ENCODE measurements at places on chromosomes 7 and 10.

DNA sequence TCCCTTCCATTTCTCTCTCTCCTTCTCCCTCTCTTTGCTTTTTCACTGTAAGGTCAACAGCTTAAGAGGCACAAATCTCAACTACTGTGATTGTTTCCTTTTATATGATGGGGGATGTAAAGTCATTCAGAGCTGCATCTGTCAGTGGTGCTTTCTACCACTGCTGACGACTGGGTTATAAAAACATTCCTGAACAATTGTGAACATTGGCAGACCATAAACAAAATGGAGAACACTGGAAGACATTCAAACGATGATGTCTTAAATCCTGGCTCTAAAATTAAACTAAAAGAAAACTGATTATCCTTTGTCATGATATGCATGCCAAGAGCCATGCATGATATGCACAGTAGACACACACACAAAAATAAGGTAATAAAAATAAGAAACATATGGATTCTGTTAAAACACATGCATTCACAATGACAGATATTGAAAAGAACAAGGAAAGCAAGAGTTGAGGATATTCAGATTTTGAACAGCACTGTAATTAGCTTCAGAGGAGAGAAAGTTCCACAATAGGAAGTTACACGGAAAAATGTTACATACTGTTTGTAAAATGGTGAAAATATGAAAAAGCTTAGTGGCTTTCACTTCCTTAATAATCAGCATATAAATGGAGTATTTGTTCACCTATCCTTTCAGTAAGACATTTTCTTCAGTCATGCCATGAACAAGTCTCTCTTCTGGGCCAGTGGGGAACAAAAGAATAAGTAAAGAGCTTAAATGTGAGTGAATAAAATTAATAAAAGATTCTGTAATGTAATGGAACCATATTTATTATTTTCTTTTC, 89.2 kb downstream of the RNLS start:
- no peak for DNase-seq

DNA sequence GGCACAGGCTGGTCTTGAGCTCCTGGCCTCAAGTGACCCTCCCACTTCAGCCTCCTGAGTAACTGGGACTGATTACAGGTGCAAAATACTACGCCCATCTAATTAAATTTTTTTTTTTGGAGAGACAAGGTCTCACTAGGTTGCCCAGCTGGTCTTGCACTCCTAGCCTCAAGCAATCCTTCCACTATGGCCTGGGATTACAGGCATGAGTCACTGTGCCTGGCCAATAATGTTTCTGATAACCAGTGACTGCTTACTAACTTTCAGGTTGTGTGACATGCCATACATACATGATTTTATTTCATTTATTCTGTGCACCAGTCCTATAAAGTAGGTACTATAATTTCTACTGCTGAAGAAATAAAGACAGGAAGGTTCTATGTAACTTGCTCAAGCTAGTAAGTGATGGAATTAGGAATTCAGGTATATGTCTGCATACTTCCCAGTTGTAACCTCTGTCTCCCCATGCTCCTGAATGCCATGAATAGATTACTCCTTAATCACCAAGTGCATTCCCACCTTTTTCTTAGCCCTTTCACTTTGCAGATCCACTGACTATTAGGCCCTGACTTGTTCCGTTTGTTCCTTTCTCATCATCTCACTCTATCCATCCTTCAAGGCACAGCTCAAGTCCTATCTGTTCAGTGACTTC, 28.1 kb downstream of the MCU start:
- DNase-seq = no peak

GRCh38 chr7:122492007-122492406, 187.5 kb upstream of the FEZF1 start:
- DNase-seq = no peak

DNA sequence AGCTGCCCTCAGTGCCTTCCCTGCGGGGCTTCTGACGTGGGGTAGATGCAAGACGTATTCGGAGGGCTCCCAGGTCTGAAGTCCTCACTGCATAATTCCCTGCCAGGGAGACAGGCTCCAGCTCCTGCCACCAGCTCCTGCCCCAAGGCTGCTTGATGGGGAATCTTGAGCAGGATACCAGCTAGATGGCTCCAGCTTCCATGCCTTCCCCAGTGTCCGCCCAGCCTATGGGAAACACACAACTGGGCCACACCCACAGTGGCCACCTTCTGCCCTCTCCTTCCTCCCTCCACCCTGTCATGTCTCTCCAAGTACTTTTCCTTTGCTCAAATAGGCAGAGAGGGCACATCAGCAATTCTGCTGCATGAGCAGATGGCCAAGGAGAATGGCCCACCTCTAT, 95.8 kb downstream of the PARP12 start:
- no peak for DNase-seq

GRCh38 chr10:3886191-3886590, 101.2 kb upstream of the KLF6 start:
- DNase-seq = no peak

DNA sequence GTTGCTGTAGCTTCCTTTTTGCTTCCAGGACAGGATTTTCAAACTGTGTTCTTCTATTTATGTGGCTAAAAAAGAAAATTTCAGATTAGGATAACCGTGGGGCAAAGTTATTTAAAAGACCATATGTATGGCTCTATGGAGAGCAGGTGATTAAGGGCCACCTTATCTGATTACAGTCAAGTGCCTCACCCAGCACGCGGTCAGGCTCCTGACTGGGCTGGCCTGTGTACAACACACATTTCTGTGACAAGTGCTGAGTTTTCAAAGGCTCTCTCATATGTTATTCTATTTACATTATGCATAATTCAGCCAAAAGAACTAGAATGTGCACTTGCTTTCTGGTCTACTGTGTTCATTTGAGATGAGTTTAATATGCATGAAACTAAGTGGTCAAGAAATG, 547.4 kb downstream of the PHTF2 start:
- DNase-seq = no peak

DNA sequence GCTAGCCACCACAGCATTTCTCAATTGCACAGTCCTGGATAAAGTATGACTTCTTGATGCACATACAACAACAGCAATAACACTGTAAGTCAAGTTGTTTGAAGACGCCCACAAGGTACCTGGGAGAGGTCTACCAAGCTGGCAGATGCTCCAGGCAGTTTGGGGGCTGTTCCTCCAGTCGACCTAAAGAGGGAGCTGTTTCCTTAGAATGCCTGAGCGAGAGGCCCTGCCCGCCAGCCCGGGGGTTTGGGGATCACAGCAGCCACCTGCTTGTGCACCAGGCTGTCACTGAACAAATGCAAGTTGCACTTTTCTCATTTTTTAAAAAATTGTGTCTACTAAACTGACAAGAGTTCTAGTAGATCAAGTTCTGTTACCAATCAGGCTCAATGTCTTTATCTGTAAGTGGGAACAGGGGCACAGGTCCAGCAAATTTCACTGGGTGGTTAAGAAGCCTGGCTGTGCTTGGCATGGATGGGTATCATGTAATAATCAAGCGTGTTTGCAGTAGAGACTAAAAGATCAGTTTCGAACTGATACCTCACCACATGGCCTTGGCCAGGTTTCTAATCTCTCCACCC, 193.8 kb upstream of the ADO start:
- peak; percentile 53 for DNase-seq

- no peak for DNase-seq
Observed at GRCh38 chr7:155461631-155462030, 3.7 kb downstream of the EN2 start.

DNA sequence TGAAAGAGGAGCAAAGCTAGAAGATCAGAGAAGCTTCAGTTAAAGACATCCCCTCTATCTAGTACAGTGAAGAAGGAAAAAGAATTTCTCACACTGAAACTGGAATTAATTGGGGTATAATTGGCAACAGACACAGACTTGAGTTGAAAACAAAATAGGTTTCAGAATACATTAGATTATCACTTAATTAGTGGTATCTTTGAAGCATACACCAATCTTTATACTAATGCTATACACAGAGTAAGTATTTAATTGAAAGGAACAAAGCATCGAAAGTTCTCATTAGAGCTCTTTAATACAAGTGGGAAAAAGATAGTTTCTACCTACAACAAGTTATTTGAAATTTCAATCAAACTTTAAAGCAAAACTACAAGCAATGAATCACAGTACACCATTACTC, 128.2 kb downstream of the THSD7A start:
- no peak for DNase-seq

- DNase-seq = no peak
Observed at GRCh38 chr10:15661574-15661973, 58.1 kb downstream of the ITGA8 start.

DNA sequence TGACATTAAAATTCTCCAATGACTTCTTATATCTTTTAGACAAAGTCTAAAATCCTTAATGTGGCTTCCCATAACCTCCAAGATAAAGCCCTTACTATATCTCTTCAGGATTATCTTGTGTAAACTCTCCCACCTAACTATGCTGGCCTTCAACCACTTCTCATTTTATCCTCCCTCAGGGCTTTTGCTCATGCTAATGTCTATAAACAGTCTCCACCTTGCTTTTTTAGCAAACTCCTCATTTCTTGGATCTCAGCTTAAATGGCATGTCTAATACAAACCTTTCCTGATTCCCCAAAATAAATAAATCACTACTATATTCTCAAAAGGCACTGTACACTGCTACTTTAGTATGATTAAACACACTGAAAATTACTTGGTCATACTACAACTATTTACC, 181.2 kb downstream of the LRRN3 start:
- DNase-seq = no peak

- DNase-seq = no peak
Observed at GRCh38 chr7:15606561-15606960, 44.7 kb upstream of the AGMO start.

- no peak for DNase-seq
Observed at GRCh38 chr10:99698504-99699080, 33.3 kb downstream of the COX15 start.

- DNase-seq = no peak
Observed at GRCh38 chr7:55549457-55549856, 22.8 kb downstream of the VOPP1 start.

GRCh38 chr7:35828817-35829216, 28.0 kb downstream of the SEPTIN7 start:
- no peak for DNase-seq

- DNase-seq = no peak
Observed at GRCh38 chr10:131588704-131589220, 277.2 kb upstream of the TCERG1L start.

GRCh38 chr7:80941208-80941758, 22.4 kb upstream of the SEMA3C start:
- DNase-seq = no peak

DNA sequence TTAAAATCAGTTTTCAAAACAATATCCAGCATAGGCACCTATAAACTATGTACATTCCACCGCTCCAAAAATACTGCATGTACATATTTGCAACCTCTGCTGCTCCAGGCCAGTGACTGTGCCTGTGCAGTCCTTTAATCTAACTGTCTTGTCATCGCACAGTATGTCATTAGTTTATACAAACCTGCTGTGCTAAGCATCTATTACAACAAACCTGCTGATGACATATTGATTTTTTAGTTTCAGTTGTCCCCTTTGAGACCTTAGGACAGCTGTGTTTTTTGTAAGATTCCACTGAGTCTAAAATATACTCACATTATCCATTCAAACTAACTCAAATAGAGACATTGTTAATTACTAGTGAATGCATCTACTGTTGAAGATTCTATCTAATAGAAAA, 33.1 kb downstream of the SEMA3C start:
- DNase-seq = no peak

DNA sequence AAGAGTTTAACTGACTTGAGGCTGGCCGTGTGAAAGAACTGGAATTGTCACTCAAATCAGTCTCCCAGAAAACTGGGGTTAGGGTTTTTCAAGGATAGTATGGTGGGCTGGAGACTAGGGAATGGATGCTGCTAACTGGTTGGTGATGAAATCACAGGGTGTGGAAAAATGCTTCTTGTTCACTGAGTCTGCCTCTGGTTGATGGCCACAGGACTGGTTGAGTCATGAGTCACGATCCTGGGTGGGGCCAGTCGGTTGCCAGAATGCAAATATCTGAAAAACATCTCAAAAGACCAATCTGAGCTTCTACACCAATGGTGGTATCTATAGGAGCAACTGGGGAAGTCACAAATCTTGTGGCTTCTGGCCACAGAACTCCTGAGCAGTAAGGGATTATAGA, 16.3 kb upstream of the BAMBI start:
- no peak for DNase-seq

DNA sequence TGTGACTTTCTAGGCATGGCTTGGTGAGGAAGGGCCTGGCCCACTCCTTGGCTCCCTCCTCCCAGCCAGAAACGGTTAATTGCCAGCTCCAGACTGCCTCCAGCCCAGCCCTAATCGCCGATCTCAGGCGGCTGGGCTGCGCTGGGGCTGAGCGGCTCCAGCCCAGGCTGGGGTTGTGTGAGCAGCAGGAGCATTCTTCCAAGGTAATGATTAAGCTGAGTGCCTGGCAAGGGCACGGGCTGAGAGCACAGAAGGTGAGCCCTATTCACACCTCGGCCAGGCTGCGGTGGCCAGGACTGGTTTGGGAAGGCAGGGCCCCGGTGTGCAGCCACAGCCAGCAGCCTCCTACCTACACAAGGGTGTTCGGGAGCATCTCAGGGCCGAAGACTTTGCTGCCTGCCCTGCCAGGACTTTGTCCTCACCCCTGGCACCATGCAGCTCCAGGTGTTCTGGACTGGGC, at the start of gene TMEM72:
TSS of gene TMEM72 (plus strand) at position 257 of the 460 bp plus-strand sequence. CDS start at position 433, 176 bp downstream.
- no peak for DNase-seq

- DNase-seq = no peak
Observed at GRCh38 chr10:104657457-104657856, 16.4 kb downstream of the SORCS3 start.

DNA sequence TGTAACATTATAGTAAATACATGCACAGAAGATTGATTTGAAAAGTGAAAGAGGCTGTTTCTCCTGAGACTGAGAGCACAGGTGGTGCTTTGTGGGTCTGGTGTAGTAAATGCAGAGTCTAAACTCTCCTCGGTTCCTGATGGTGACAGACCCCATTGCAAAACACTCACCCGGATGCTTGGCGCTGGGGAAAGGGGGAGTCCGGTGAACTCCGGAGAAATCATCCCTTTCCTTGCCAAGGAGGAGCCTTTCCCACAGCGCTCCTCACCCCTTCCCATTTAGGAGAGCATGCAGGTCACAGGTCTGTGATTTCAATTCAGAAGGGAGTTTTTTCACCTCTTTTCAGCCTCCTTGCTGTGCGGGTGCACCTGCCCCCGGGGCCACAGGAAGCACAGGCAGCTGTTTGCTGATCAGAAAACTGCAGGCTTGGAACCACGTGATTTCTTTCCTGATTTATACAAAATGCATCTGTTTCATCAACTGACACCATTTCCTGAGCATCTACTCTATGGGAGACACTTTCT, 75.6 kb upstream of the LYZL2 start:
- no peak for DNase-seq

- no peak for DNase-seq
Observed at GRCh38 chr10:124629842-124630241, 114.3 kb downstream of the FAM53B start.

DNA sequence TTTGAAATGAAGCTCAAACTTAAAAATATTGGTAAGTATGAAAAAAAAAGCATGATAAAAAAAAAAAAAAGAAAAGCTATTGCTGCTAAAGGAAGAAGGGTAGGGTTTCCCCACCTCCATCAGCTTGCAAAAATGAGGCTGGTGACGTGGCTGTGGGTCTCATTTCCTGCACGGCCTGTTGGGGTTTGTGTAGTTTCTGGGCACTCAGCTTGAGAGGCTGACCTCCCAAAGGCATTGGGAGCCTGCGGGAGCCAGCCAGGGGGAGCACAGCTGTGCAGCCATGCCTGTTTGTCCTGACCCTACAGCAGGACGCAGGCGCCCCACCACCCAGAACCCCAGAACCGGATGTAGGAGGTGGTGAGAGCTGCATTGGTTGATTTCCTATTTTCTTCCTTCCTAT, 48.8 kb upstream of the CARD11 start:
- peak; percentile 85 for DNase-seq
